ENCODE measurements at places on chromosomes 13 and 19. TPM values are rescaled to one million over a fixed set of nuclear protein-coding genes. Genes with fewer than 3 reads are reported as not detected.

The PPM1N gene
- 2.9 TPM for total RNA-seq

The P2RY11 gene
- 19.4 TPM for total RNA-seq

The DCLK1 gene
- 0.04 TPM for total RNA-seq

The ZNF628 gene
- total RNA-seq, result 16.7 TPM

The CGB3 gene
- total RNA-seq, result not detected

The NLRP11 gene
- not detected for total RNA-seq

The N4BP2L1 gene
- total RNA-seq, result 8.9 TPM

The TSKS gene
- 0.09 TPM for total RNA-seq

The KCTD15 gene
- total RNA-seq, result 161 TPM

The TINCR gene
- total RNA-seq, result 1.3 TPM

The IFNL1 gene
- total RNA-seq, result not detected

The GJA3 gene
- total RNA-seq, result 201 TPM

The SOX21 gene
- total RNA-seq, result not detected

The LYPD3 gene
- total RNA-seq, result 0.67 TPM

DNA sequence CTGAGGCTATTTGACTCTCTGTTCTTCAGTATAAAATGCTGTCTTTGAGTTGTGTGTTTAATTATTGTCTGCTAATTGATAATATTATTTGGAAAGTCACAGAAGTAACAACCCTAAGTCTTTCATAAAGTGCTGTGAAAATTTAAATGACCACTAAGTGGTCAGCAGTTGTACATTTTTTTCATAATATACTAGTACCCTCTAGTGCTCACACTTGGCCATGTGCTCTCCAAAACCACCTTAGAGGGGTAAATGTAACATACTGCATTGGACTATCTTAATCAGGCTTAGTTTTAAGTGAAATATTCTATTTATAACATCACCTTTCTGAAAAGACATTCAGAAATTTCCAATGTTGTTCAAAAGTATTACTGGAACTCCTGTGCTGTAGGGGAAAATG is 745.3 kb downstream of the GPC5 start:
- H3K27ac ChIP-seq, result no peak overlapping the region
- no peaks in the 10 kb centered on the region for H3K36me3 ChIP-seq
- H3K4me3 ChIP-seq, result no peak overlapping the region
- H3K27me3 ChIP-seq, result no peaks in the 10 kb centered on the region

DNA sequence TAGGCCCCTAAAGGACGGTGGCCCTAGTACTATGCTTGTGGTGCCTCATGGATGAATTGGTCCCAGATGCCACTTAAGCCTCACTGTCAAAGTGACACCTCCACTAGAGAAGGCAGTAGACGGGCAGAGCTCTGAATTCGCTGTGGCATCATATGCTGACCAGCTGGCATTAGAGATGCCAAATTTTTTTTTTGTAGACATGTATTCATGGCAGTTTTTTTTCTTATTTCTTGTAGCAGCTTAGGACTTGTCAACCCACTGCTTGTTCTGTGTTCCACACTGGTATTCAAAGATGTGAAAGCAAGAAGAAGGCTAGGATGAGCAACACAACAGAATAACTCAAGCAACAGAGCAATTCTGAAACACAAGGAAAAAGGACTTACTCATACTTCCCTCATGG is 212.5 kb downstream of the DLEU7 start:
- DNase-seq, result no peak
- H3K36me3 ChIP-seq, result no peaks in the 10 kb centered on the region
- no peaks in the 10 kb centered on the region for H3K27me3 ChIP-seq
- no peaks in the 10 kb centered on the region for H3K4me1 ChIP-seq
- no peak overlapping the region for H3K4me3 ChIP-seq

- DNase-seq, result no peak
- H3K4me1 ChIP-seq, result peaks cover 22% of the 10 kb centered on the region
- no peak overlapping the region for H3K4me3 ChIP-seq
- H3K27me3 ChIP-seq, result no peaks in the 10 kb centered on the region
Observed at GRCh38 chr13:100491164-100491842, 97.3 kb downstream of the GGACT start.

DNA sequence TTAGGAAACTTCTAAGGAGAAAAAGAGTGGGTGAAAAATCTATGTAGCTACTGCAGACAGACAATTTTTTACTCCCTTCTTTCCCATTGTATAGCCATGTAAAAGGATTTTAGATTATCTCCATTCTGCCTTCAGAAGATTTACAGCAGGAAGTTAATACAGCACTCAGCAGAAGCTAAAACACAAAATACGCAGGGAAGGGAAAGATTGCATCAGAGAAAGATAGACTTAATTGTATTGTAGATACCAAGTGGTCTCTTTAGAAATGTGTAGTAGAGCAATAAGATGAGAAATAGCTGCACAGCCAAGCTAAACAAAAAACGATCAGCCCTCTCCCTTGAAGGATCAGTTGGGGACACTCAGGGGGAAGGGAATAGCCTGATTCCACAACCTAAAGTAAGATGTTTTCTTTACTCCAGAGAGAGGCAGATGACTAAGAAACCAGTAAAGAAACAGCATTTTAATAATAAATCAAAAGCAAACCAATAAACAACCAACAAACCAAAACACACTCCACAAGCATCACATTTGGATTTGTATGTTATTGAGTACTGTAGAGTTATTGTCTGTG is 236.7 kb upstream of the SLITRK1 start:
- H3K36me3 ChIP-seq, result no peaks in the 10 kb centered on the region
- H3K4me3 ChIP-seq, result no peak overlapping the region
- no peaks in the 10 kb centered on the region for H3K27me3 ChIP-seq
- peak; percentile 4 for DNase-seq

- H3K4me3 ChIP-seq, result peak within 1 kb of the TSS; percentile 60
- peak; percentile 91 for DNase-seq
- H3K27ac ChIP-seq, result peak within 1 kb of the TSS; percentile 12
- H3K27me3 ChIP-seq, result no peaks in the 10 kb centered on the region
- no peaks in the 10 kb centered on the region for H3K36me3 ChIP-seq
Observed at GRCh38 chr19:52095172-52096014, at the start of gene ZNF841. TSS of gene ZNF841 (minus strand) at chr19:52095765. CDS start at chr19:52084801, 10,964 bp downstream.

DNA sequence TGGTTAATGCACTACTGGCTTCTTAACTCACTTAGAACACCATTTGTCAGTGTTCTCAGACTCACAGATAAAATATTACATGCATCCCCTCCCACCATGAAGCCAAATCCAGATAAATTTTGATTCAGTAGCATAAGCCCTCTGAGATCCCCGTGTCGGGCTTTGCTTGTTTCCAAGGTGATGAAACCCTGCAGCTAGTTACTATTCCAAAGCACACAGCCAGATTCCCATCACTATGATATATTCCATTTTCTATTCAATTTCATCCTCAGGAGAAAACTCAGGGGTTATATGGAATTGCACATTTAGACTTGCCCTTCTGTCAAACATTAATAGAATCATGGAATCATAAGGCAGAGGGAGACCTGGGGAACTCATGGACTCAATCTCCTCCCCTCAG is 9.4 kb upstream of the FAM124A start:
- H3K4me1 ChIP-seq, result no peaks in the 10 kb centered on the region
- H3K27ac ChIP-seq, result no peak overlapping the region
- no peak for DNase-seq
- H3K4me3 ChIP-seq, result no peak overlapping the region
- H3K36me3 ChIP-seq, result no peaks in the 10 kb centered on the region

DNA sequence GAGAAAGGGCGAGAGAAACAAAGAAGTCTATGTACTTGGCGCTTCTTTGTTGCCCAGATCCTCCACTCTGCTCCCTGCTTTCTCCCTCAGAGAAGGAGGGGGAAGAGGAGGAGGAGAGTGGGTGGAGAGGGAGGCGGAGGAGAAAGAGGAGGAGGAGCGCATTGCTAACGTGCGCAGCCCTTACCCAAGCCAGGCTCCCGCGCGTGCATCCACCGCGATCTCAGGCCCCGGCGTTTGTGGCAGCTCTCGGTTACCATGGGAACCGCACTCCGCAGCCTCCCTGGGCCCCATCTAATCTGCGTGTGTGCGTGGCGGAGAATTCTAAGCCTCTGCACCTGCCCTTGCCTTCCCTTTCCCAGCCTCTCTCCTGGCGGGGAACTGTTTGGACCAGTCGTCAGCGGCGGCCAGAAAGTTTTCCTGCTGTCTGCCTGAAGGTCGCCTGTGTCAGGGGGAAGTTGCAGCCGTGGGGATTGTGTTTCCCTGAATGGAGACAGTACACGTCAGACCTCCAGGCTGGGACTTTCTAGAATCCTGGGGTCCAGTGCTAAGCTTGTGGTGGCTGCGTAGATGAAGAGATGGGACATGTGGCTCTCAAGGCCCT is at the start of gene ERICH6B:
Gene ERICH6B (minus strand): TSS at position 239 of the 601 bp plus-strand sequence. CDS start 18,734 bp downstream, outside the sequence.
- peak within 1 kb of the TSS; percentile 23 for H3K4me3 ChIP-seq
- peaks cover 2% of the 10 kb centered on the region for H3K27me3 ChIP-seq
- H3K27ac ChIP-seq, result no peak within 1 kb of the TSS
- DNase-seq, result peak; percentile 62
- peaks cover 5% of the 10 kb centered on the region for H3K4me1 ChIP-seq

DNA sequence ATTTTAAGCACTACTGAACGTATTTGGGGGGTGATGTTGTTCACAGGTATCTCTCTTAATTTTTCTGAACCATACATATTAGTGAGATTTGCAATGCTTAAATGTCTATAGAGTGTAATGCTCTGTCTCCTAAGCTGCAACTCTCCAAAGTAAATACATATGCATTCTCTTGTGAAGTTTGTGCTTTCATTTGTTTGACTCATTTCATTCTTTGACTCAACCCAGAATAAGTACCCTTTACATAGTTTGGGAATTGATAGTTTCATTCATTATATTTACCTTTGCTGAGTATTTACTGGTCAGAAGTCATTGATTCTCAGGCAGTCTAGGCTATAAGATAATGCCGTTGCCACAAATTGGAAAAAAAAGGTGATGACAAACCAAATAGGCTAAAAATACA is 406.9 kb downstream of the FGF9 start:
- H3K4me3 ChIP-seq, result no peak overlapping the region
- DNase-seq, result no peak
- no peak overlapping the region for H3K27ac ChIP-seq
- H3K4me1 ChIP-seq, result no peaks in the 10 kb centered on the region
- no peaks in the 10 kb centered on the region for H3K36me3 ChIP-seq

- no peaks in the 10 kb centered on the region for H3K27me3 ChIP-seq
- H3K36me3 ChIP-seq, result no peaks in the 10 kb centered on the region
- no peak overlapping the region for H3K27ac ChIP-seq
- H3K4me3 ChIP-seq, result no peak overlapping the region
Observed at GRCh38 chr19:6070207-6070681, 40.1 kb downstream of the RFX2 start.

GRCh38 chr13:103102482-103102881 is 36.3 kb upstream of the SLC10A2 start:
- H3K36me3 ChIP-seq, result no peaks in the 10 kb centered on the region
- peak overlapping the region; percentile 84 for H3K27ac ChIP-seq
- H3K27me3 ChIP-seq, result no peaks in the 10 kb centered on the region
- no peak overlapping the region for H3K4me3 ChIP-seq
- DNase-seq, result no peak

- H3K36me3 ChIP-seq, result no peaks in the 10 kb centered on the region
- H3K27me3 ChIP-seq, result no peaks in the 10 kb centered on the region
- H3K4me3 ChIP-seq, result no peak overlapping the region
- no peaks in the 10 kb centered on the region for H3K4me1 ChIP-seq
Observed at GRCh38 chr19:56476093-56476492, 1.1 kb downstream of the ZNF667 start.

DNA sequence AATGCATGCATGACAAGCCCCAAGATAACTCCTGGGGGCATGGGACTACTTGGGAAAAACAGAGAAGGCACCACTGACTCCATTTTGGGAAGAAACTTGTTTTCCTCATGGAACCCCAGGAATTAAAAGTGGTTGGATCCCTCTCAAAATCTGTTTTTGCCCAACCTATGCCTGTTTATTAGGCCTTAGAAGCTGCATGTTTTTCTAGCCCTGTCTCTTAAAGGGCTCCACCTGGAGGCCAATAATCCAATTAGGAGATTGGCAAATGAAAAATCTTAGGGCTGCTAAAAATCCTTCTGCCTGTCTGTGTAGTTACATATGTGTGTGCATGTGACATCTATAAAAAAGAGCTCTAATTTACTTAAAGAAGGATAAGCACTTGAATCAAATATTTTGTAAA is 26.9 kb downstream of the MED4 start:
- no peak overlapping the region for H3K27ac ChIP-seq
- no peaks in the 10 kb centered on the region for H3K4me1 ChIP-seq
- no peak for DNase-seq
- peaks cover 35% of the 10 kb centered on the region for H3K36me3 ChIP-seq

DNA sequence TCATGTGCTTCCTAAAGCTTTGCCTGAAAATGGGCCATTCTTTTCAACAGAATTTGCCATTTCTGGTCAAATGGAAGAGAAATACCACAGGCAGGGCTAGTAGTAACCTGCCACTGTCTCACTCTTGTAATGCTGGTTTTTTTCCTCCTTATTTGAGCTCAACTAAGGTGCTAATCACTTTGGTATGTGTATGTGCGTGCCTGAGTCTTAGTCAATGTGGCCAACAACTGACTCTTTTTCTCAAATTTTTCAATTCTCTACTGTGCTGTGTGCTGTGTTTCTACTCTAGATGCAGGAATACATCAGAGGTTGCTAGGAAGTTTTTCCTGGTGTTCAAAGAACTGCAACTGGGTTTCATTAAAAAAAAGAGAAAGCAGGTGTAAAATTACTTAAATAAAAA is 870.2 kb downstream of the EFNB2 start:
- H3K27me3 ChIP-seq, result no peaks in the 10 kb centered on the region
- H3K36me3 ChIP-seq, result no peaks in the 10 kb centered on the region
- no peak overlapping the region for H3K4me3 ChIP-seq
- peaks cover 10% of the 10 kb centered on the region for H3K4me1 ChIP-seq

DNA sequence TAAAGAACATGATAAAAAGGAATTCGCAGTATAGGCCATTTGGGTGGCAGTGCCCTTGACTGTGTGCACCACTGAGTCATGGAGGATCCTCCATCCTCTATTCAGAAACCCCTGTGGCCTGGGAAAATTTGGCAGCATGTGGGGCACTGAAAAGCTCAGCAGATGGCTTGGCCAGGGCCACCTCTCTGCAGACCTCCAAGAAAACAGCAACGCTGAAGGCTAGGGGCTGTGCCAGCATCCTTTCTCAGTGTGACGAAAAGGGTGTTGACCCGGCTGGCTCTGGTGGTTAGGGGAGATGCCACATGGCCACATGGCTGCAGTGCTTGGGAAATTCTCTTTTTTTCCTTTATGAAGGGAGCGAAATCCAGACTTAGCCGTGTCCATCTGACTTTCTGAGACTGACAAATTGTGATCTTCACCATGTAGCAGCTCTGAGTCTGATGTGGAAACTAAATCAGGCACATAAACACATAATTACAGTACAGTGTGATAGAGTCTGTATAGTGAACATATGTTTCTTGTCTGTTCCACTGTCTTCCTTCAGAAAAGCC is 178.0 kb downstream of the KCTD12 start:
- no peak overlapping the region for H3K27ac ChIP-seq
- no peak overlapping the region for H3K4me3 ChIP-seq
- peaks cover 11% of the 10 kb centered on the region for H3K4me1 ChIP-seq
- DNase-seq, result no peak
